ENCODE measurements at places on chromosomes 3 and 15.

DNA sequence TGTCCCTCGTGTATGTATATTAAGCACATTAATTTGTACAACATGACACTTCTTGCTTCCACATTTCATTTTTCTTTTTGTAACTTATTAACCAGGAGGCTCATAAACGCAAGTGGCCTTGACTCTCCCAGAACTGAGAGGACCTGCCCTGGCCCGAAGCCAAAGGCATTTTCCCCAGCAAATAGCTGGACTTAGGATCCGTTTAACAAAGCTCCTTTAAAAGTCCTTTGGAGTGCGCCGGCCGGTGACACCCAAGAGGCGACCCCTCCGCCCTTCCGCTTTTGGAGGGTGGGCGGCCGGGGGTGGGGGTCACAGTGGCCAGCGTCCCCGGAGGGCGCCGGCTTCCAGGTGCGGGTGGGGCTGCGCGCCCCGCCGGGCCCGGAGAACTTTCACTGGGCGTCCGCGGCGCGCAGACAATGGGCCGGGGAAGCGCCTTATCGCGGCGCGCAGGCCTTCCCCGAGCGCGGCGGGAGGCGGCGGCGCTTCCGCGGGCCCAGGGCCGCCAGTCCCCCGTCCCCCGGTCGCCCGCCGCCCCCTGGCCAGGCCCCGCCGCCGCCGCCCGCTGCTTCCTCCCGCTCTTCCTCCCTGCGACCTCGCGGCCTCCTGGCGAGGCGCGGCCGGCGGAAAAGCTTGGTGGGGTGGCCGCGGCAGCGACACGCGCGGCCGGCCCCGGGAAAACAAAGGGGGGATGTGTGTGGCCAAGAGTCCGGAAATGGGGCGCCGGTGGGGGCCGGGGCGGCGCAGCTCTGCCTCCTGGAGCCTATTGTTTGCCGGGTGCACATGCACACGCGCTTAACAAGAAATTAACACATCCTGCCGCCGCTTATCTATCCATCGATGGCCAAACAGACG is 613.4 kb downstream of the MCTP2 start:
- no peak for DNase-seq

DNA sequence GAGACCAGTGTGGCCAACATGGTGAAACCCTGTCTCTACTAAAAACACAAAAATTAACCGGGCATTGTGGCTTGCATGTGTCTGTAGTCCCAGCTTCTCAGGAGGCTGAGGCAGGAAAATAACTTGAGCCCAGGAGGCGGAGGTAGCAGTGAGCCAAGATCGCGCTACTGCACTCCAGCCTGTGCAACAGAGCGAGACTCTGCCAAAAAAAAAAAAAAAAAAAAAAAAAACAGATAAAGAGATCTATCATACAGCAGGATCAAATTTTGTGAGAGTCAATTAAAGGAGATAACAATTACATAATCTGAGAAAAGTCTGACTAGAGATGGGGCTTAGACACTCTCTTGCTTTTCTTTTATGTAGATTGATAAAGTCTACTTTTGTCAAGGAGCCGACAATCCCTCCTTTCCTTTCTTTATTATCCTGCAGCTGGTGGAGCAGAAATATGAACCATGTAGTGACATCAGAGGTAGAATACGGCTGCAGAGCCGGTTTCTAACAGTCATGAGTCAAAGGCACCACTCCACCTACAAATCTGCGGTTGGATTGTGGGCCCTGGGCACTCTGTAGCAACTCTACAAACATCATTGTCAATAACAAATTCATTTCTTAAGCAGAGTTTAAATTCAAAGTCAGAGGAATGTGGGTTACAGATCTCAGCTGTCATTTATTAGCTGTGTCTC is 9.0 kb downstream of the C2CD4A start:
- DNase-seq = no peak

DNA sequence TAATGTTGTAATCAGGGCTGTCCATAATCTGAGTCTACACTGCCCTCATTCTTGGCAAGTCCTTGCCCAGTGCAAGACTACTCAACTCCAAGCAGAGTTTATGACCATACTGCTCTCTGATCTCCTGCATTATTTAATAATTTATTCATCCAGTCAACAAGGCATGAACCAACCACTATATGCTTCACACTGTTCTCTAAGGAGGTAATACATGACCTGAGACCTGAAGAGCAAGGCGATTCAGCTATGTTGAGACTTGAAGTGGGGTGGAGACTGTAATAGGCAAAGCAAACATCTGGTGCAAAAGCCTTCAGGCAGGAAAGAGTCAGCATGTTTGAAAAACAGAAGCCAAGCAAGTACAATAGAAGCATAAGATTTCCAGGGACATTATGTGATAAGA is 1362.8 kb downstream of the ROBO2 start:
- no peak for DNase-seq

DNA sequence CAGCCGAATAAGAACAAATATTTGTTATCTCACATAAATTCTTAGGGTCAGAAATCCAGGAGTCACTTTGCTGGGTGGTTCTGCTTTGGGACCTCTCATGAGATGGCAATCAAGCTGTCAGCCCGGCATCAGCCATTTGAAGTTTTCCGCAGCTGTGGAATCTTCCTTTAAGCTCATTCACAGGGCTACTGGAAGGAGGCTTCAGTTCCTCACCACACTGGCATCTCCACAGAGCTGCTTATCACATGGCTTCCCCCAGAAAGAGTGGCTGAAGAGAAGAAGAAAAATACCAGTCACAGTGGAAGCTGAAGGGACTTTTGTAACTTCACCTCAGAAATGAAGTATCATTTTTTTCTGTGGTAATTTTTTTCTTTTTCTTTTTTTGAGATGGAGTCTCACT is 267.7 kb downstream of the CHL1 start:
- DNase-seq = no peak

- no peak for DNase-seq
These were observed 45.6 kb upstream of the NDUFB4 start for GRCh38 chr3:120550546-120550945.

- no peak for DNase-seq
These were observed 39.7 kb downstream of the ESYT3 start for GRCh38 chr3:138474163-138474562.

DNA sequence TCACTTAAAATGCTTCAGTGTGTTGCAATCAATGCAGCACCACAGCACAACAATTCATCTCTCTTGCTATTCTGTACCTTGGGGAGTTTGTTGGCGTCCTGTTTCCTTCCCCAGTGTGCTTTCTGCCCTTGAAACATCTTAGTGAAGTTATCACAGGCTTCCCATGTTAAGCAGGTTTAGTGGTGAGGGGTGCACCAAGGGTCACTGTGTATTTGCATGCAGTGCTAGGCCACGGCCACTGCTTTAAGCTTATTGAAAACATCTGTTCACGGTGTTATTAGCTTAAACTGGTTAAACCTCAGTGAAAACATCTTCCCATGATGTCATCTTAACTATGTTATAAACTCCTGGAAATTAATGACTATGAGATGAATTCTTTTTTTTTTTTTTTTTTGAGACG is 217.3 kb upstream of the GOLIM4 start:
- no peak for DNase-seq

DNA sequence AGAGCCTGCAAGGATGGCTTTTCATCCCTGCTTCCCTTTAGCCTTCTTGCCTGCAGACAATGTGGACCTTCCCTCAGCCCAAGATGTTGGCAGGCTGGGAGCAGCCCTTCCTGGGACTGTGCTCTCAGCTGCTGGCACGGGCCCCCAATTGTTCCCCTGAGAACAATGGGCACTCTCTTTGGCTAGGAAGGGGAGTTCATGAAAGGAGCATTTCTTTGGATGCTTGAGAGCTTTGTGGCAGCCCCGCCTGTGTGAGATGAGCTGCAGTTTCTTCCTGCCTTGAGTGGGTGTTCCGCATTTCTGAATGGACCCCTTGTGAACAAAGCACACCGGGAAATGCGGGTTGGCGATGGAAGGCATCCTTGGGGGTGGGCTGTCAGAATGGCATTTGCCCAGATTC is 35.0 kb upstream of the BSN start:
- DNase-seq = no peak

- no peak for DNase-seq
These were observed 91.5 kb upstream of the MEF2A start for GRCh38 chr15:99473981-99474906.

DNA sequence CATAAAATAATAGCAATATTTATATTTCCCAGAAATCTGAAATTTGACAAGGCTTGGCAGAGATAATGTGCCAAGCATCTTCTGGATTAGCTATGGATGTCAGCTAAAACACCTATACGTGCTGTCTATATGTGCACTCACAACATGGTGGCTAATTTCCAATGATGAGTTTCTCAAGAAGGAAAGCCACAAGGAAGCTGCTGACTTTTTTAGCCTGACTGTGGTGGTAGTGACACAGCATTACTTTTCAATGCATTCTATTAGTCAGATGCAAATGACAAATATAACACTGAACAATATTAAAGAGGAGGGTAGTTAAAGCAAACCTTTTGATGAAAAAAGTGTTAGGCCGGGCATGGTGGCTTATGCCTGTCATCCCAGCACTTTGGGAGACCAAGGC is 101.7 kb upstream of the CCDC54 start:
- DNase-seq = no peak

DNA sequence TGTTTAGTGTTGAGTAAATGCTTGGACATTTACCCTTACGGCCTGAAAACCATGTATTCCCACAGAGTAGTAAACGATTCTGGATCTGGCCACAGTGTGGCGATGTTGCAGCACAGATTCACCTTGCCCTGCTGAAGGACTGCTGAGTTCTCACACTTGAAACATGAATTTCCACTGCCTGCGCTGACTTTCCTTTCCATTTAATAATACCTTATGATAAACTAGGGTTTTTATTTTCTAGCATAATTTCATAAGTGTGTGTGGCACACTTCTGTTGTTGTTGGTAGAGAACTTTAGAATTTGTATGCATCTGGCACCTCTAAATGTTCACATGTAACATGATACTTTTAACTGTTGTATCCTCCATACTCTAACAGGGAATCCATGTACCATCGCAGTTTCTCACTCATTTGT is 53.9 kb downstream of the C3orf38 start:
- peak; percentile 22 for DNase-seq

DNA sequence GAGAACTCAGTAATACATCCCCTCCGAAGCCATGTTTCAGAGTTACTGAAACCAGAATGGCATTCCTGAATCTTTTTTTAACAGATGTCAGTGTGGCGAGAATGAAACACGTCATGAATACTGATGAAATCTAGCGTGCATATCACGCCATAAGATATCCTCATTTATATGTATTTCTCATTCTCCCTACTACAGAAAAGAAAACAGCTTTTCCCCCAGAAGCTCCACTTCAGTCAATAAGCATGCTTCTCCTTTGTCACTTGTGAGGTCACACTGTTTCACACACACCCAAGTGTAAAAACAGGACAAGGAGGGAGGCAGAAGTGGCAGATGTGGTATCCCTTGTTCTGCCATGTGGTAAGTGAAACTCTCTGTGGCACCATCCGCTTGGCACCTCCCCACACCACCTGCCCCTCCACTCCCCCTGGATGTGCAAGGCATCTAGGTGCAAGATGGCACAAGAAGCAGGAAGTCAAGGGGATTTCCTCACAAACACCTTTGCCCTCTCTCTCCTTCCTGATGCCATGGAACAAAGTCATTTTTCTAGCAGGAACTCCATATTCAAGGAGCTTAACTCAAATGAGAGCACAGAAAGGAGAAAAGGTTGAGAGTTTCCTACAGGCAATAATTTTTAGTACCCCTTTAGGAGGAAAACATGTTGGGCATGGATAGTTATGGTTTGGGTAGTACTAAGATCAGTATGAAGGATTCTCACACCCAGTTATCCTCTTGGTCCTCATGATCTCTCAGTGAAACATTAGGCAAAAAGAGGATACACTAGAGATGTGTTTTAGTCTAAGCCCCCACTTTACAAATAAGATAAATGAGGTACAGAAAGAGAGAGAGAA is 47.5 kb upstream of the FRMD4B start:
- peak; percentile 3 for DNase-seq

DNA sequence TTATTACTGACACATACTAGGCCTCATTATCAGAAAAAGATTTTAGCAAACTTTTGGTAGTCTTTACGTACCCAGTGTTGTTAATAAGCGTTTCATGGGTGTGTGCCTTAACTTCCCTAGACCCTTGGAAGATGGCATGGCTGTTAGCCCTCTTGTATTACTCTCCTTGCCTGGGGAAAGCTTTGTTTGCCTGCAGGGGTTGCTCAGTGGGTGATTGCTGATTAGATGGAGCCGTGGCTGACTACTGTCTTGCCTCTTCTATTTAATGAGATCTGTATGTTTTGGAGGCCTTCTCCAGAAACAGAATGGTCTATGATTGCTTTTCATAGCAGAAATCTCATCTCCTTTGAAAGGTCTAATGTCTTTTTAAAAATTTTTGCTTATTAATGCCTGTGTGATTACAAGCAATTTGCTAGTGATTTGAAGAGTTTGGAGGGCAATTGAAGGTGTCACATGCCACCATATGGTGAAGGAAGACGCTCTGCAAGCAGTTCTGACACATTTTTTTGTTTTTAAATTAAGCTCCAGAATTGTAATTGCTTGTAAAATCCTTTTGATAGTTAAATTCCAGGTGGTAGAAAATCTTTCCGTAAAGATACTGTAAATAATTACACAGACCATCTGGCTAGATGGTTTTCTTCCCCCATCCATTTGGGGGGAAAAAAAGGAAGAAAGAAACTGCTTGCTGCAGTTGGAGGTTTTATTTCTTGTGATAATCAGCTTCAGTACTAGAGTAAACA is 11.4 kb upstream of the C3orf20 start:
- no peak for DNase-seq

DNA sequence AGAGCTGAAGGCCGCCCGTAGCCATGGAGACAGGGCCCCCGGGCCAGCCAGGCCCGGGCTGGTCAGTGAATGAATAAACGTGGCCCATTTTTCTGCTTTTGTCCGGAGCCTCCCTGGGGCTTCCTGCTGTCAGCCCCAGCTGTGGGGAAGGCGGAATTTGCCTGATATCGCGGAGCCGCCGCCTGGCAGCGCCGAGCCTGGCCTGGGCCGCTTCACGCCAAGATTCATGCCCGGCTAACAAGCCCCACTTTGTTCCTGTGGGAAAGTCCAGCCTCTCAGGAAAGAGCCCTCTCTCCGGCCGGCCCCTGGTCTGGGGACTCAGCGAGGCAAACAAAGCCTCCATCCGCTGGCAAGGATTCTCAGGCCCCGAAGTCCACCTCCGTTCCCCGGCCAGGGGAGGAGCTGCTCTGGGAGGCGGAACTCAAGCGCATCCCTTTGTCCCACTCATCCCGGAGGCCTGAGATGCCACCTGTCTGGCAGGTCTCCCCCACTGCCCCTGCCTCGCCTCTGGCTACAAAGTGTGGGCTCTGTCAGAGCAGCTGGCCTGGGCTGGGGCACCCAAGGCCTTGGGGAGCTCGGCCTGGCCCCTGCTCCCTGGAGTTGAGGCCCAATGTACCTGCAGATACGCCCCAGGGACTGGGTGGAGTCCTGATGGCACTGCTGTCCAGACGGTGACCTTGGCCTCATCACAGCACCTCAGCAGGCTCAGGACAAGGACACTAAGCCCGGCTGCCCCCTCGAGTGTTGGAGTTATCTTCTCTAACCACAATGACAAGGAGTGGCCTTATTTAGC is 51.6 kb upstream of the SLC6A11 start:
- DNase-seq = no peak

DNA sequence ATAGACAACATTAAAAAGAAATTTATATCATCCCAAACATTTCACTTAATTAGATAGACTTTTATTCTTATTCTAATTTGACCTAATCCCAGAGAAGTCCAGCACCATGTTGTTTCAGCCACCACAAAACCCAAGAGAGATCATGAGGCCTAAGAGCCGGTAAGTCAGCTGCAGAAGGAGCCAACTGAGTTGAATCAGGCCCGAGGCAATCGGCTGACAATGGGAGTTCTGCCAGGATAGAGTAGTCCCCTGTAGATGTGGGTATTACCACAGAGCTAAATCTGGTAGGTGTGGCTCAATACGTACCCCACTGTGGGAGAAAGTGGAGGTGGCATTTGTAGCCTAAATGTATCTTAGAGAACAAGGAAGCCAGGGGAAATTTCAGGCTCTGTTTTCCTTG is 49.7 kb upstream of the UMPS start:
- no peak for DNase-seq

All from CD4-positive, alpha-beta T cell treated with Interferon gamma for 1 hour (primary cell).